ENCODE measurements at places on chromosomes 7 and 10. TPM values are rescaled to one million over a fixed set of nuclear protein-coding genes. Genes with fewer than 3 reads are reported as not detected.

Gene ADAM12
- 1.5 TPM for polyA plus RNA-seq

Gene ZMIZ1
- polyA plus RNA-seq: 26.1 TPM

Gene MOGAT3
- not detected for polyA plus RNA-seq

Gene EPO
- polyA plus RNA-seq: 0.06 TPM

Gene UCN3
- not detected for polyA plus RNA-seq

Gene SLC26A5
- 0.04 TPM for polyA plus RNA-seq

Gene CFAP69
- polyA plus RNA-seq: 1.2 TPM

Gene MSS51
- polyA plus RNA-seq: 0.38 TPM

Gene GPR26
- not detected for polyA plus RNA-seq

Gene VIPR2
- 5.2 TPM for polyA plus RNA-seq

Gene INSYN2A
- not detected for polyA plus RNA-seq

Gene ABCB8
- polyA plus RNA-seq: 11.2 TPM

Gene AHR
- 3.5 TPM for polyA plus RNA-seq

Gene KMT2E
- polyA plus RNA-seq: 20.2 TPM

Gene TRRAP
- polyA plus RNA-seq: 8.3 TPM

Gene RTKN2
- polyA plus RNA-seq: not detected

Gene ZNRF2
- 5.4 TPM for polyA plus RNA-seq

Gene MORN4
- polyA plus RNA-seq: 2.8 TPM

Gene MMP21
- polyA plus RNA-seq: 0.13 TPM

Gene POLD2
- polyA plus RNA-seq: 116 TPM

Gene PTF1A
- polyA plus RNA-seq: not detected

Gene NPVF
- not detected for polyA plus RNA-seq

Gene STARD3NL
- 14.8 TPM for polyA plus RNA-seq

Gene ENTPD1
- 1.6 TPM for polyA plus RNA-seq

Gene GSTO2
- 0.56 TPM for polyA plus RNA-seq

Gene WIPF3
- 1.1 TPM for polyA plus RNA-seq

Gene EGR2
- 10.4 TPM for polyA plus RNA-seq

Gene ZNF853
- polyA plus RNA-seq: 2.0 TPM

Gene H2BK1
- polyA plus RNA-seq: not detected

Gene CNTNAP2
- under 0.01 TPM for polyA plus RNA-seq

Gene RAPGEF5
- 7.0 TPM for polyA plus RNA-seq

Gene SGPL1
- polyA plus RNA-seq: 7.3 TPM

Gene SSC4D
- polyA plus RNA-seq: 4.7 TPM

Gene PRRT4
- polyA plus RNA-seq: 9.9 TPM

Gene RBP3
- not detected for polyA plus RNA-seq

Gene IKZF1
- 3.4 TPM for polyA plus RNA-seq

Gene FBXW4
- polyA plus RNA-seq: 34.0 TPM

Gene FXYD4
- 0.77 TPM for polyA plus RNA-seq

Data from adipose tissue (tissue), 3 donors.